AG20443 (cell line): ENCODE measurements at places on chromosomes 4 and X.
A peak's percentile ranks its signal among the peaks of the same experiment; 100 is the strongest.

DNA sequence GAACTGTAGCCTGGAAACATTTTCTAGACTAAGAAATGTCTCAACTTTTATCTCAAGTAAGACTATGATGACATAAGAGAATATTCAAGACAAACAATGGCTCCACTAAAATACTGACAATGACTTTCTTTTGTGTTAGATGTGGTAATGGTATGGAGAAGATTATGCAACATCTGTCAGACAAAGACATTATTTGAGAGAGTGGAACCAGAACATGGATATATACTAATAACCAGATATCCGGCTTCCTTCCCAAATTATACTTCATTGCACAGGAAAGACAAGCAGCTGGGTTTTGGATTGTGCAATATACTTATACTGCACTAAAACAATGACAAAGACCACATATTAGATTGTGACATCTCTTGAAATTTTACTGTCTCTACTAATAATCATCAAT is 290.8 kb upstream of the GIMD1 start:
- DNase-seq = no peak

DNA sequence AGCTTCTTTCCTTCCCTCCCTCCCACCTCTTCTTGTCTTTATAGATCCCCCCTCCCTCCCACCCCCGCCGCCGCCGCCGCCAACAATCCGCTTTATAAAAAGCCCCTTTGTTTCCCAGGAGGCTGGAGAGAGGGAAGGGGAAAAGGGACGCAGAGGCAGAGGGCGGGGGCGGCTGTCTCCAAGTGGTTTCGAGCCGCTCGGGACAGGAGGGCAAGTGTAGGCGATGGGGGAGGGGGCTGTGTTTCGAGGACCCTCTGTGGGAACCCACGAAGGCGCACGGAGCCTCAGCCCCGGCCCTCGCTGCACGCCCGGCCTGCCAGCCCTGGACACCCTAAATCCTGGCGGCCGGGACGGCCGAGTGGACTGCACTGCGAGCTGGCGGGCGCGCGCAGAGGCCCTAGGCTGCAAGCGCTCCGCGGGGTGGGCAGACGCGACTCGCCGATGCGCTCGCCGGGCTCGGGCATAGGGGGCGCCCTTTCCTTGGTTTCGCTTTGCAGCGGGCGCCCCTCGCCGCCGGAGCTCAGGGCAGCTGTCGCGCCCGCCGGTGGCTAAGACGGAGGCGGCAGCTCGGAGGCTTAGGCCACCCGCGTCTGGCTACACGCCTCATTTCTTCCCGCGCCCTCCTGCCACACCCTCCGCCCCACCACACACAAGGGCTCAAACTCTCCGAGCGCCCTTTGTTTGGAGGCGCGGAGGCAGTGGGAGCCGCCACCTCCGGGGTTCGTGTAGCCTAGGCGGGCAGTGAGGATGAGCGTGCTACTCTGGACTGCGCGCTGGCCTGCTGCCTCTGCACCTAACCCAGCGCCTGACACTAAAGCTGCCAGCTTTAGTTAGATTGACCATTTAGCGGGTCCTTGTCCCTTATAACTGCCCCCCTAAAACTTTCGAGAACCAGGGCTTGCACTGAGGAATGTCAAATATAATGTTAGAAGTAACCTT is 2.2 kb downstream of the MAMLD1 start:
- peak; percentile 59 for DNase-seq

DNA sequence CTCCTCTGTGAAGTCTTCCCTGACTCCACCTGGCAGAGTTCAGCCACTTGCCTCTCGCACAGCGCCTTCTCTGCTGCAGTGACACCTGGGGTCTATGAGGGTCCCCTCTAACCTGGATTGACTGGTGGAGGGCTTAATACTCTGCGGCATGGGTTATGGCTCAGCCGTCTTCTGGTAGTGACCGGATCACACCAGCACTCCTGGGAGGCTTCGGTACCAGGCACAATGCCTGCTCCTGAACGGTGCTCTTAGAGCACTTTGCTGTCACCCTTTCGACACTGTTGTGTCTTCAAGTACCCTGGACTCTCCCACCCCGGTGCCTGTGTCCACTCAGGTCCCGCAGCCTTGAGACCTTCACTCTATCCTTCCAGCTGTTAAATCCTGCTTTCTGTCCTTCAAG is 50.0 kb downstream of the C4orf50 start:
- no peak for DNase-seq

DNA sequence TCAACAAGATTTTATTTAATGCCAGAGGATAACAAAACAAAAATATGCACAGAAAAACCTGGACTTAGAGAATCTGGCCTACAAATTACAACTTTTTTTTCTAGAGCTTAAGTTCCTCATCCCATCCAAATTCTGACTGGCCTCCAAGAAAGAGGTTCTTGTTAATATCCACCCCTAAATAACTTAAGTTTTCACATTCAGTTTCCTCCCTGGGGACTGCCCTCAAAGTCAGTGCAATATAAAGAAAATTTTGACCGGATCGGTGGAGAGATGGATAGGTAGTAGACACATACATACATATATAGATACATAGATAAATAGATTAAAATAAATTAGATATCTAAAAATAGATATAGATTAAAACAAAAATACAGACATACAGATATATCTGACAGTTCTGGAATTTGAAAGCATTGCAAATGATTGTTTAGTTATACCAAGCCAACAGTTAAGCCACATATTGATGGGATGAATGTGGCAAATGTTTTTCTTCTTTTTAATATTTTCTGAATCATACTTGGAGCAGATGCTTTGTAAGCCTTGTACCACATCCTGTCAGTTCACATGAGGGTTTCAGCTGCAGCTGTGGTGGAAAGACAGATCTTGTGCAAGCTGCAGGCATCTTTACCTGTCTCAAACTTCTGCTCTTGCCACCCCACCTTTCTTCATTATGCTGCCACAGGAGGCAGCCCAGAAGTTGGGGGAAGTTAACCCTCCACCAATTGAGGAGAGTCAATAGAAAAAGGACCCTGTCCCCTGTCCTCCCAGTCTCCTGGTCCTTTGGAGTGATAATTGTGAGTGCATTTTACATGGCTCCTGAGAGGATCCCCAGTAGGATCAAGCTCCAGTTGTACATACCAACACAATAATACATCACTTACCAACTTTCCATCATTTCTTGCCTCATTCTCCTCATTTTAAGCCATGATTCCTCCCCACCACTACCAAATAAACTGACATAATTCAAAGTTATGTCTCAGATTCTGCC is 58.5 kb upstream of the PRDM8 start:
- peak; percentile 43 for DNase-seq

DNA sequence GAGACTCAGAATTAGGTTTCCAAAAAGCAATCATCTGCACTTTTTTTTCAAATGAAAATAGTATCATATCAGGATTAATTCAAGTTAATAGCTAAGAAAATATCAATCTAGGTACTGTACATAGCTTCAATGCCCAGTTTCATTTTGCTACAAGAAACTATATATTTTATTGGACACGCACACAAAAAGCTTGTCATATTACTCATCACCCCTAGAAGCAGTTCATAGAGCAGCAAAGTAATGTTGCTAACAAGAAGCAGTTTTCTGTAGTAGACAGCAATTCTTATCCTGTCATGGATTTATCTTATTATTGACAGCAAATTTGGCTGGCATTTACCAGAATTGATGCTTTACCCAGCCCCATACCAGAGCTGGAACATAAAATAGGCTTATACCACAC is 52.3 kb upstream of the LSM6 start:
- DNase-seq = no peak

DNA sequence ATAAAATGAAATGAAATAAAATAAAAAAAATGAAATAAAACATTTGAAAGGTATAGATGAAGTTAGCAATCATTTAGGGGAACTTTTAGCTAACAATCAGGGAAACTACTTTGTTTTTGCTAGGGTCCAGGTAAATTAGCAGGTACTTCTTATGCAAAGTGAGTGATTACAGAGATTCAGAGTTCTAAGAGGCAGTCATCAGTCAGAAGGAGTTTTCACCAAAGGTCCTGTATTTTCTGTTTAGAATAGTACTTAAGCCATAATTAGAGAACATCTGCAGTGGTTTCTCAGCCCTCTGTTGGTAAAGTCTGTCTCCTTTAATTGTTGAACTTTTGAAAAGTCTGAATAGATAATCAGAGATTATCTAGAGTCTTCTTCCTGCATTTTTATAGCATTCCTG is 50.6 kb downstream of the STIM2 start:
- no peak for DNase-seq

- no peak for DNase-seq
These were observed 521.8 kb upstream of the DIPK2B start for GRCh38 chrX:45722471-45722870.

DNA sequence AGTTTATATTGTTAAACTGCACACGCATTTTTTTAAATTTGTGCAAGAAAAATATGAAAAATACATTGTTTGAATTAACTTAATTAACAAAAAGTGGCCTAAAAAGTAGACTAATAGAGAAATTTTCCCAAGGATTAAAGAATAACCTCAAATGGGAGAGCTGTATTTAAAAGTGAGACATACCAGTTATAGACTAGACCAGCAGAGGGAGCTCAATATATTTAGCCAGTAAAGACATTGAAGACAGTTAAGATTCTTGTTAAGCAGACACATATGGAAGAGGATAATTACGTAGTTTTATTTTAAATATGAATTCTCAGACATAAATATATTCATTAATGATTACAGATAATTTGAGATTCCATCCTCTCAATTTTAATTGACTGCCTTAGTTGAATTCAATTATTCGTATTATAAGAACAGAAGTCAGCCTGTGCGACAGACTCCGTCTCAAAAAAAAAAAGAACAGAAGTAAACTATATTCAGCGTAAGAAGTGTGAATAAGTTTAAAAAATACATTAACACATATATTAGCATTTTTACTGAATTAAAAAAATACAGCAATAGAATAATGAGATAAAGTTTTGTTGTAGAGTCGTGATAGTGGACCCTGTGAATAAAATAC is 64.8 kb downstream of the GLRA3 start:
- DNase-seq = peak; percentile 37

- no peak for DNase-seq
These were observed 61.9 kb downstream of the ADAMTS3 start for GRCh38 chr4:72507167-72507566.

DNA sequence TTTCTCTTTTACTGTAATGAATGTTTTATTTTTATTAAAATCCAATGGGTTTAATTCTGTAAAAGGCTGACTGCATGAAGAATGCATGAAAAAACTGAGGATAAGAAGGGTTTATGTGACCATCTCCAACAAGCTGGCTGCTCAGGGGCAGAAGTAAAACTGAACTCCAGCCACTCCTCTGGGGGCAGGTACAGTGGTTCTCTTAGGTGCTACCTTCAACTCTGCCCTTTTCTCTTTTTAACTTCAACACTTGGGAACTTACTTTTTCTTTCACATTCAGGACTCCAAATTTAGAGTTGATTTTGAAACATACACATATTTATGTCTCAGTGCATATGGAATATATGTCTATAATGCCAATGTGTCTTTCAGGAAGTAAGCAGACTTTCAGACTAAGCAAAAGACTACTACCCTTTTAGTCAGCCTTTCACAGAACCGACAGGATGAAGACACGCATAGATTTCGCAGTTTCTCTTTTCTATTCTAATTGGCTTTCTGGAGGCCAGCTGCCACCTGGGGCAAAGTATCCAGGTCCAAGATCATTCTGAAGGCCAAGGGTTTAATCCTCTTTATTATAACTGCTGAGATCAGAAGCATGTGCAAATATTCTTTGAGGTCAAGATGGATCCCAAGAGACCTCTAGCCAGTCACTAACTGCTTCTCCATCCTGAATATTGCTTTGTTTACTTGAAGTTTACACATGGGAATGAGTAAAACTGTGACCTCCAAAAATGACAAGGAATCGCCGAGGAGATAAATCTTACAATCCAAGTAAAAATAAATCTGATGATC is 30.7 kb downstream of the HS3ST1 start:
- DNase-seq = no peak

GRCh38 chr4:60422439-60422838 is 777.7 kb upstream of the ADGRL3 start:
- no peak for DNase-seq

DNA sequence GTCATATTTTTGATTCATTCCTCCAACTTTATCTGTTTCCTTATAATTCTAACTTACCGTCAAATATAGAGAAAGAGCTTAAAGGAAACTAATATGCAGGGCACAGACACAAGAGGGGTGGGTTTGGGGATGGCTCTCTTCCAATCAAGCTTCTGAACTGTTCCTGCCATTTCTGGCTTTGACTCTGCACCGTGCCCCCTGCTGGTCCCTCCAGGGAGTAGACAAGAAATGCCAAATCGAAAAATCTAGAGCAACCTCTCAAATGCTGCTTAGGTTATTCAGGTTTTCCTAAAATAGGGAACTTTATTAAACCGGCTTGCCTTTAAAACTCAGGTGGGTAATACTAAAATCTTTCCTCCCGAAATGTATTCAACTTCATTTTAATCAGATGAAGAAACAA is 39.8 kb upstream of the VCX3A start:
- DNase-seq = no peak

DNA sequence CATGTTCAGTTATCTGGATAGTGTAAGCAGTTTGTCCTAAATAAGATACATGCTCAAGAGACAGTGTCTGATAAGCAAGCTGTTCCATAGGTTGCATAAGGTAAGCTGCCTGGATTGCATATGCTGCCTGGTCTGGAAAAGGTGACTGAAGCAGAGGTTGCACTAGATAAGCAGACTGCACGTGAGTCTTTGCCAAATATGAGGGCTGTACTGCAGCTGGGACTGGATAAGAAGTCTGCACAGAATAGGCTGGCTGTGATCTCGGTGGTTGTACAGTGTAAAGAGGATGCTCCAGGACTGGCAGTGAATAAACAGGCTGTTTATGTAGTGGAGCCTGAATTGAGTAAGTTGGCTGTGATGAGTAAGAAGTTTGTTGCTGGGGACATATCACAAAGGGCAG is 68.9 kb downstream of the WNK3 start:
- DNase-seq = no peak

DNA sequence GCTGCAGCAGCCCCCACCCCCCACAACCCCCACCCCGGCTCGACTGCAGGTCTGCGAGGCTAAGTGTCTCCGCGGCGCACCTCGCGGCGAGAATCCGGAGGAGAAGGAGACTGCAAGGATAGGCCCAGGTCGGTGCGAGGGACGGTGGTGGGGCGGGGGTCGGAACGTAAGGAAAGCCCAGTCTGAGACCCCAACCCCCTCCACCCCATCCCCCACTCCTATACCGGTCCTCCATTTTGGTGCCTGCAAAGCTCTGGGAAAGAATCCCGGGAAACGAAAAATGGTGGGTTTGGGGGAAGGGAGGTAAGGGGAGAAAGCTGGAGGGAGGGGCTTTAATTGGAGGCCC is 614 bp downstream of the BEX3 start:
- DNase-seq = peak; percentile 22

- no peak for DNase-seq
These were observed 51.0 kb upstream of the CFAP47 start for GRCh38 chrX:35868501-35868900.

- no peak for DNase-seq
These were observed 13.3 kb downstream of the SLC2A9 start for GRCh38 chr4:10007793-10008608.

DNA sequence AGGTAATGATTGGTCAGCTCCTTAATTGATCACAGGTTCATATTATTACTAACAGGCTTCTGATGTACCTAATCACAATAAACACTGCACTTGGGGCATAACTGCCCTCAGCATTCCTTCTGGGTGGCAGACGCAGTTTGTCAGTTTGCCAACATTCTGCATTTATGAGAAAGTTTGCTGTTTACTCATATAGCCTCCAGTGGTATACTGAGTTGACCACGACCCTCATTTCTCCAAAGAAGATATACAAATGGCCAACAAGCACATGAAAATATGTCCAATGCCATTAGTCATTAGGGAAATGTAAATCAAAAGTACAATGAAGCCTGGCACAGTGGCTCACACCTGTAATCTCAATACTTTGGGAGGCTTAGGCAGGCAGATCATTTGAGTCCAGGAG is 26.3 kb downstream of the EFHC2 start:
- no peak for DNase-seq

- DNase-seq = no peak
These were observed 49.6 kb upstream of the MAMLD1 start for GRCh38 chrX:150313514-150313913.
